ENCODE measurements at places on chromosomes 1 and 21.
A peak's percentile ranks its signal among the peaks of the same experiment; 100 is the strongest.

GRCh38 chr1:243267914-243268653 is 12.2 kb downstream of the SDCCAG8 start:
- no peak for DNase-seq

DNA sequence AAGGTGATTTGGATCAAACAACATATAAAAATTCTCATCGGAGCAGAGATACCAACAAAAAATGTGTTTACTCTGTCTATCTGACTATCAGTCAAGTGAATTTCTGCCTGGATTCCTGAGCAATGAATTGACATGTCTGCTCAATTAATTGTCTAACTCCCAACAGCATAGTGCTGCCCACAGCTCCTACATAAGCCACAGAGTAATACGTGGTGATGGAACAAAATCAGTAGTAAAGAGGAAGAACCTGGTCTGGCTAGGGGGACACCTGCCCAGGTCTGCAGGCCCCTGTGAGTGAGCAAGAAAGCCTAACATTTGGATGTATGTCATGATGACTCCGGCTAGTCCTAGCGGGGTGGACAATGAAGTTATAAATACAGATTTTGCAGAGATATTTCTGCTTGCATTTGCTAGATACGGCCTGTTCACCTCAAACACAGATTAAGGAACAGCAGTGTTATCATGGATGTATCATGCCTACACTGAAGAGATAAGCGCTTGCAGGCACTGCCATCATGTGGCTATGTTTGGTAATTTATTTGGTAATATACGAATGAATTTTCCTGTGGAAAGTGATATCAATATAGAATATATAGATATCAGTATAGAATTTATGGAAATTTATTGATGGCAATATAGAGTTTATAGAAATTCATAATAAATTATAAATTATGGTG is 69.6 kb upstream of the LRRC8B start:
- DNase-seq = peak; percentile 52

DNA sequence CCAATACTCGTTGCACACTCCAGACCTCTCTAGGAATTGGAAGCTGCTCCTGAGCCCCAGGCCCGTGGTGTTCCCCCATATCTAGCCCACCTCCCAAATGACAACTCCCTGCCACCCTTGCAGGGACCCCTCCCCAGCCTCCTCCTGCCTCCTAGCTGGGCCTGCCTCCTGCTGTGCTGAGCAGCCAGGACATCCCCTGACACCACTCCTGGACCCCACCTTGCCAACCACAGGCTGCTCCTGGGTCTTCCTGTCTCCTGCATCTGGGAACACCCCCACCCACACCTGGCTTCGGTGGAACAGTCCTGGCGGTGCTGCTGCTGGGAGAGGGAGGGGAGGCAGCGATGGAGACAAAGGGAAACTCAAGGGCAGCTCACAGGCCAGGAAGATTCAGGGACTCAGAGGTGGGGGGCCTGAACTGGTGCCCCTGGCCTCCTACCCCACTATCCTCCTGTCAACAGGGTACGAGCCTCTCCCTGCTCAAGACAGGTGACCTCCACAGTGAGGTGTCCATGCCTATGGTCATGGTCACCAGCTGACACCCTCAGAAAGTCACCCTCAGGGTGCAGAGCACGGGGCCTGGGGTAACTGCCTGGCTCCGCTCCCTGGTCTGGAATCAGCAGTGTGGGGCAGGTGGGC is 81.2 kb downstream of the RIPK4 start:
- no peak for DNase-seq

DNA sequence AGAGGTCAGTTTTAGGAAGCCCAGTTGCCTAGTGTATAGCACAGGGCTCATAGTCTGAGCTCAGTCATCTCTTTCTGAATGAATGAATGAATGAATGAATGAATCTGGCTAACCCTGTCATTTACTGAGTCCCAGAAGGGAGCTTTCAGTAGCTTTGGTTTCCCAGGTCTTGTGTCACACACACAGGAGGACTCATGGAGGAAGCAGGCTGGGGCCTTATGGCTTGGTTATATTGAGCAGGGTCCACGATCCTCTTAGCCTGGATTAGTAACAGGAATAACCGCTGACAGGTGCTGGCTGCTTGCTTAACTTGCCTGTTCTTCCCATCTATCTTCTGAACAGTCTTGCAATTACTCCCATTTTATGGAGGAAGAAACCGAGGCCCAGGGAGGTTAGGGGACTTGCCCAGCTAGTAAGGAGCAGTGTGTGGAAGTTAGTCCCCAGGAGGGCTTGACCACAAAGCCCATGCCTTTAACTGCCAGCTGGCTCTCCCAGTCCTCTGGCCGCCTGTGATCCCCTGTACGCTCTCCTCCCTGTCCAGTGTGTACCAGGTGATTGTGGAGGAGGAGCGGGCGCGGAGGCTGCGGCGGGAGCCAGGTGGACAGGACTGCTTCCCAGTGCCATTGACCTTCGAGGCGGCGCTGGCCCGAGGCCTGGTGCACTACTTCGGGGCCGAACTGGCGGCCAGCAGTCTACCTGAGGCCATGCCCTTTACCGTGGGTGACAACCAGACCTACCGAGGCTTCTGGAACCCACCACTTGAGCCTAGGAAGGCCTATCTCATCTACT is 46.0 kb downstream of the PTPRU start:
- no peak for DNase-seq

GRCh38 chr1:228367798-228368791 is 38.5 kb downstream of the TRIM11 start:
- DNase-seq = no peak

- no peak for DNase-seq
These were observed 91.7 kb downstream of the TTC3 start for GRCh38 chr21:37164742-37165141.

DNA sequence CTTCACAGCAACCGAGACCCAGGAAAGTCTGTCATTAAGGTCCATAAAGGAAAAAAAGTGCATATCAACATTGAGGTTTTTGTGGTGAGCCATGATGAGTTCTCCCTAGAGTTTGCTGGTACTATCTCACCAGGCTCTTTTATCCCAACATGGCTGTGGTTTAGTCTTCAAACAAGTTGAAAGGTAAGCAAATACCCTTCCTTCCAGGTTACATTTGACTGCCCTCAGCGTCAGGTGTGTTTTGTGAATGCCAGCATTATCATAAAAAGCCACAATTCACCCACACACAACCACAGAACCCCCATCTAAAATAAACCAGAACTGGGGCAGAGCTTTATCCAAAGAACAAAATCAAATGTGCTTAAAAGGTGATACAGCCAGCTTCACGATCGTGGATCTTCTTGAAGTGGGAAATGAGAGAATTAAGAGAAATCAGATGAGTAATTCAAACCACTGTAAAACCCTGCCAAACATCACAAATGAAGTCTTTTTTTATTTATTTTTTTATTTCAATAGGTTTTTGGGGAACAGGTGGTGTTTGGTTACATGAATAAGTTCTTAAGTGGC is 64.7 kb downstream of the SETD4 start:
- peak; percentile 77 for DNase-seq

DNA sequence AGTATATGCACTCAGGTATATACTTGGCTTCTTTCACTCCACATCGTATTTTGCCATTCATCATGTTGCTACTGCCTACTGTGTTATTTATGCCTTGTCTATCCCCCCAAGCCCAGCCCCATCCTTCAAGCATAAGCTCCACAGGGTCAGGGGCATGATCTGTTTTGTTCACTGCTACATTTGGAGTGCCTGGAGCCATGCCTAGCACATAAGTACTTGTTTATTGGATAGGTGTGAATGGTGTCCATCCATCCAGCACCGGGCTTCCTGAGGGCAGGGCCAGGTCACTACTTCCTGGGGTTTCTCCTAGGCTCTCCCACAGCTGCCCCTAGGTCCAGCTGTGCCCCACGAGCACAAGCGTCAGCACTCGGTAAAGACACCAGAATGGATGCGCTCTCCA is 289.0 kb upstream of the VAMP3 start:
- DNase-seq = no peak

- no peak for DNase-seq
These were observed 13.3 kb downstream of the TRPM2 start for GRCh38 chr21:44366586-44367211.

GRCh38 chr21:45423968-45424853 is 19.2 kb downstream of the COL18A1 start:
- no peak for DNase-seq

- DNase-seq = no peak
These were observed 115.8 kb downstream of the VPS13D start for GRCh38 chr1:12345350-12346217.

- DNase-seq = no peak
These were observed 27.8 kb upstream of the PIGC start for GRCh38 chr1:172471666-172472065.

GRCh38 chr1:78283691-78284090 is 207.1 kb upstream of the PTGFR start:
- DNase-seq = no peak

DNA sequence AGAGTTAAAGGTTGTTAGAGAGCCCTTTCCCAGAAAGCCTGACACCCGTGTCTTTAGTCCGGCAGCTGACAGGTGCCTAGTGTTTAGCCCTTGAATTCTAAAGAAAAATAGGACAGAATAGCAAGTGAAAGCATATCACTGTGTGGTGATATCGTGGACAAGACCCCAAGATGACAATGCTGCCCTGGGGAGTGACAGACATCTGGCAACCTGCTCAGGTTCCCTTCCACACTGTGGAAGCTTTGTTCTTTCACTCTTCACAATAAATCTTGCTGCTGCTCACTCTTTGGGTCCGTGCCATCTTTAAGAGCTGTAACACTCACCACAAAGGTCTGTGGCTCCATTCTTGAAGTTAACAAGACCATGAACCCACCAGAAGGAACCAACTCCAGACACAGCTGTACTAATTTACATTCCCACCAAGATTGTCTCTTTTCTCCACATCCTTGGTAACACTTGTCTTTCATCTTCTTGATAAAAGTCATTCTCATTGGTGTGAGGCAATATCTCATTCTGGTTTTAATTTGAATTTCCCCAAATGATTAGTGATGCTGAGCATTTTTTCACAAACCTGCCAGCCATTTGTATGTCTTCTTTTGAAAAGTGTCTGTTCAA is 107.6 kb upstream of the SGIP1 start:
- no peak for DNase-seq

DNA sequence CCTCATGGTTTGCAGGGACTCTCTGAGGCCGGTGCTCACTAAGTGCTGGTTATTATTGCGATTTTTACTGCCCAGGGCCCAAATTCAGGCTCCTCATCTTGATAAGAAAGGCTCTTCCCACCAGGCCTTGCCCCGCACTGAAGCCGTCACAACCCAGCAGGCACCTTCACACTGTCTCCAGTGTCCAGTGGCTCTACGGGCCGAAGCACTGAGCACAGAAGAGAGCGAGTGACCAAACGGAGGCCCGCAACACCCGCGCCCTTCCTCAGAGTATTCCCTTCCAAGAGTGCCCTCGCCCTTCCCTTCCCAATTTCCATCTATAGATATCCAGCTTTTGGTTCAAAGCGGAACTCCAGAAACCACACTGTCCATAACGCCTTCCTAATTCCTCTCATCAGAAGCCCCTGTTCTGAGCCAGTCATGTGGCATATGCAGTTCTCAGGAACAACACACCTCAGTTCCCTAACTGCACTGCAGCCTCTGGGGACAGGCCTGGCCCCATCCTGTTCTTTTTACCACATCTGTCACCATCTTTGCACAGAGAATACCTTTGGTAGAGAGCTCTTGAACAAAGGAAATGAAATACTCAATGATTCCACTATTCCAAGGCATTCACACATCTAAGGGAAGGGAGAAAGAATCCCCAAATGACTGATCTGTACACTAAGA is 15.1 kb downstream of the FALEC start:
- no peak for DNase-seq

- DNase-seq = peak; percentile 39
These were observed 1.1 kb downstream of the POGZ start for GRCh38 chr1:151457911-151458801.

GRCh38 chr1:44421446-44421884 is 16.4 kb downstream of the RNF220 start:
- DNase-seq = no peak

GRCh38 chr1:185574139-185574875 is 159.9 kb upstream of the HMCN1 start:
- no peak for DNase-seq
